ENCODE measurements at places on chromosomes 3 and 15. TPM values are rescaled to one million over a fixed set of nuclear protein-coding genes. Genes with fewer than 3 reads are reported as not detected.

ANKRD34C gene
- not detected for total RNA-seq

FLNB gene
- total RNA-seq = 54.0 TPM

SI gene
- not detected for total RNA-seq

LRRK1 gene
- total RNA-seq = 10.8 TPM
